RPMI7951 (cell line): ENCODE measurements at places on chromosomes 7 and 10. TPM values are rescaled to one million over a fixed set of nuclear protein-coding genes. Genes with fewer than 3 reads are reported as not detected.
A peak's percentile ranks its signal among the peaks of the same experiment; 100 is the strongest.

Gene CYP3A4
- not detected in 2 replicates for total RNA-seq

Gene CCDC3
- 0.29 TPM in 1 of 2 replicates, not detected in the other for total RNA-seq

- DNase-seq = peak; percentile 95
Observed at GRCh38 chr10:8138471-8138870, 84.0 kb downstream of the GATA3 start.

GRCh38 chr7:112112822-112113255 lies 93.4 kb downstream of the DOCK4 start:
- peak; percentile 45 for DNase-seq

- no peak for DNase-seq
Observed at GRCh38 chr10:31774928-31775650, 153.5 kb downstream of the ARHGAP12 start.

DNA sequence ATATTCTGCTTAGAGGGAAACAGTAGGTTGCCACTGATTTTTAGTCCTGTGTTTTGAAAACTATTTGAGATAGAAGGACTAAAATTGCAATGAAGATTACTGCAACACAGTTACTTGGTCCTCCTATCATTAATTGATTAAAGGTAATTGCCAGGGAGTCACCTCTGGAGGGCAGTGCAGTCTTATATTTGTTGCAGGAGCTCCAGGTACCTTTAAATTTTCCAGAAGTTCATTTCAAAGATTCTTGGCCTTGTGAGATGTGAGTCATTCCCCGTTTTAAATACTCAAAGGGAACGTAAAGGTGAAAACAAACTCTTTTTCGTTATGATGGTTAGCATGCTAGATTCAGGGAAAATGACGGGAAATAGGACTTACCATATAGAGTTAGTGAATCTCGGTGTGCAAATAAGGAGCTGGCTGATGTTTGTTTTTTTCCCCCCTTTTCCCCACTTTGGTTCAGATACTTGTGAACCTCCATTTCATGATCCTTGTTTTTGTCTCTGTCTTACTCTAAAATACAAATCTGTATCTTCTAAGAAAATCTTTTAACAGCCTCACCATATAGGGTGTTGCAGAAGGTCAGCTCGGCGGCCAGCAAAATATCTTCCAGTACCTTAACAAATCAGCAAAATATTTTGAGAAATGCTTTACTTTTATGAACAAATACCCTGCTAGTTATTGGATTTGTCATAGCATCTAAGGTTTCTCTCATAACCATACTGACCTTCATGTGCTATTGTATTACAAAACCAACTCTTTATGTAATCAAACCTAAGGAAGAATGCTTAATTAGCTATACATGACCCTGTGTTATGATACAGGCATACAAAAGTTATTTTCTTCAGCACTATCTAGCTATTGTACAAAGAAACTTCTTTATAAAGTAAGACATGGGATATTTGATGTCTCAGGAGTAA lies 143.0 kb upstream of the HDAC9 start:
- peak; percentile 77 for DNase-seq

Gene CLDN3
- not detected in 2 replicates for total RNA-seq

DNA sequence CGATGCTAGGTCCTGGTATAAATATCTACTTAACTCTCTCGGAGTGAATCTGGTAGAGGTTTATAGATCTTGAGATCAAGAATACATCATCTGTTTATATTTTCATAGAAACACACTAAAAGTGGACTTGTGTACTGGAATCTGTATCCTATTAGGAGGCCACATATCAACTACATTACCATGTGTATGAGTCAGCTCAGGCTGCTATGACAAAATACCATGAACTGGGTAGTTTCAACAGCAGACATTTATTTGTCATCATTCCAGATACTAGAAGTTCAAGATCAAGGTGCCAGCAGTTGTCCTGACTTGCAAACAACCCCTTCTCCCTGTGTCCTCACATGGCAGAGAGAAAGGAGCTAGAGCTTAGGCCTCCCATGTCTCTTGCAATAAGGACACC lies 113.9 kb upstream of the PFKP start:
- no peak for DNase-seq

GRCh38 chr10:18079665-18080295 lies 60.4 kb upstream of the CACNB2 start:
- DNase-seq = no peak

Gene HOXA1
- total RNA-seq = 6.2 and 7.3 TPM in 2 replicates

- DNase-seq = no peak
Observed at GRCh38 chr10:35558276-35558675, 46.9 kb upstream of the GJD4 start.

DNA sequence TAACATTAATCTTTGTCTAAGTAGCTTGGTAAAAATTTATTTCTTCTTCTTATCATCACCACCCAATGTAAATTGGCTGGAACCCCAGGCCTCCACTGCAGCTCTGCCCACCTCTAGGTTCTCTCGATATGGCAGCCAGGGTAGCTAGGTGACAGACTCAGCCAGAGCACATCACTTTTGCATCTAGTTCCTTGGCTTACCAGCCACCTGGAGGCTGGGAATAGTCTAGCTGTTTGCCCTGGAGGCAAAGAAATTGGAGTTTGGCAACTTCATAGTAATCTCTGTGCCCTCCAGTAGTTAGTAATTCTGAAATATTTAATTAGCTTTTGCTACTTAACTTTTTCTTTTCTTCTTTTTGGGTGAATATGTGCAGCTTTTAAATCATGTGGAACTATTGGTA lies 9.4 kb downstream of the IFRD1 start:
- no peak for DNase-seq

DNA sequence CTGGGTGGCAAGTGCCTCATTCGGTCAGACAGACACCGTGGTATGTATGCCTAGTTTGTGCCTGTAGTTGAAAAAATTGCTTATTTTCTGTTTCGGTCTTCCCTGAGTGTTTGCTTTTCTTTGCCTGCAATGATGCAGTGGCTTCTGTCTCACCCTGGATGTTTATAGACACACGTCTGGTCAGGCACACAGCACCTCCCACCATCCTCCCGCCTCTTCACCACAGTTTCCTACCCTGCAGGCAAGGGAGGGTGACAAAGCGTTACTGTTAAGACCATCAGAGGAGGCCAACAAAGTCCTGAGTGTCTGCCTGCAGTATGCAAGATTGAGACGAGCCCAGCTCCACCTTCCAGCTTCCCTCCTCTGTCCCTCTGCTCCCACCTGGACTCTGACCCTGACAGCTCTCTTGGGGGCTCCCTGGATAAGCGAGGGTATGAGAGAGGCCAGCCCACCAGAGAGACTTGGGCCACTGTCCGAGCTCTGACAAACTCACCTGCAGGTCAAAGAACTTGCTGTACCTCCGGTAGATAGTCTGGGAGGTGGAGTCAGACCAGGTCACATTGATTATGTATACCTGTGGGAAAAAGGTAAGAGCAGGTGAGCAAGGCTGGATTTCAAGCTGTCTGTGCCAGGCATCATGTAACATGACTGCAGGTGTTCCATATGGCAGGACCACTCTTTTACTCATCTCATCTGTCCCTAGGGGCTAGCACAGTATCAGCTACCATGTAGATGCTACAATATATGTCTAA lies 54.4 kb downstream of the SH3PXD2A start:
- peak; percentile 92 for DNase-seq

DNA sequence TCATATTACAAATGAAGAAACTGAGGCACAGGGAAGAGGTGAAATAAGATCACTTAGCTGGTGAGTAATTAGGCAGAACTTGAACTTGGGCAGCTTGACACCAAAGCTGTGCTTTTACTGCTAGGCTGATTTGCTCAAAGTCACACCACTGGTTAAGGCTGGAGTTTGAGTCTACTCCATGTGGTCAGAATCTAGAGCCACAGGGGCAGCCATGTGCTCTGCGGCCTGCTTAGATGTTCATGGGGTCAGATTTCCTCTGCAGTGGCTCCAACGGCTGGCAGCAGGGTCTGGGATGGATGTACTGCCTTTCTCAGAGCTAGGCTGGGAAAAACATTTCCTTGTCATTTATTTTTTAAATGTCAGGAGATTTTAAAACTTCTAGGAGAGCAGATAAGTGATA lies 417.5 kb downstream of the KCNMA1 start:
- no peak for DNase-seq

DNA sequence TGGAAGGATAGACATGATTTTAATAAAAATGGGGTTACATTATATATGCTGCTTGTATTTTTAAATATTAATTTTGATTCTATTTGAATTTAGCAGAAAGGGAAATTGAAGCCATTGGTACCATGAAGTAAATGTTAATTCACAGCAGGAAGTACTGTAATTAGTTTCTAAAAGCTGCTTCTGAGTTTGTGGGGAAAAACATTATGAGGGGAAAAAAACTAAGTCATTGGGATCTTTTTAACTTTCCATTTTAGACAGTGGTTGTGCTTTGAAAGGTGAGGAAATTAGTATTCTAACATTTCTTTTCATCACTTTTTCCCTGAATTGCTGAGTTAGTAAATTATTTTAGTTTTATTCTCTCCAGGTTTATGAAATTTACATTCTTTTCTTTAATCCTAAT lies 41.0 kb downstream of the LCOR start:
- DNase-seq = no peak

DNA sequence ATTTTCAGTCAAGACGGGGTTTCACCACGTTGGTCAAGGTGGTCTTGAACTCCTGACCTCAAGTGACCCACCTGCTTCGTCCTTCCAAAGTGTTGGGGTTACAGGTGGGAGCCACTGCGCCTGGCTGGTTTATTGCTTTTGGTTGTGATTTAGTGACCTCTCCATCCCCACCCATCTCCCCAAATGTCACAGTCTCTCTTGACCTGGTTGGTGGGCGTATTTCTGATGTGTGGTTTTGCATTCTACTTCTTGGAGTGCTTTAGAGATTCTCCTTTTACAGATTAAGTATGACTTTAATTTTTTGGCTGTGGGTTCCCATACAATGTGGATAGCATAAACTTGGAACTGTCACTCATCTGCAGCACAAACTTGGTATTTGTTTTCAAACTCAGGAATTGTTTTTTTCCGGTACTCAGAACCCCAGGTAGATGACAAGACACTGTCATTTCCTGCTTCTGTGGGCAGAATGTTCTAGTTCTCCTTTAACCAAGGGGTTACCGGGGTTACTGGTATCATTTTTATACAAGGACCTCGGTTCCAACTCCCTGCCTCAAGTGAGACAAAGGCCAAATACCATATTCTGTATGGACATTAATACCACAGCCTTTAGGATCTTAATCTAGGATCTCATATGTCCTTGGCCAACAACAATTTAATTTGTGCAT lies 50.5 kb downstream of the MRC1 start:
- DNase-seq = no peak

DNA sequence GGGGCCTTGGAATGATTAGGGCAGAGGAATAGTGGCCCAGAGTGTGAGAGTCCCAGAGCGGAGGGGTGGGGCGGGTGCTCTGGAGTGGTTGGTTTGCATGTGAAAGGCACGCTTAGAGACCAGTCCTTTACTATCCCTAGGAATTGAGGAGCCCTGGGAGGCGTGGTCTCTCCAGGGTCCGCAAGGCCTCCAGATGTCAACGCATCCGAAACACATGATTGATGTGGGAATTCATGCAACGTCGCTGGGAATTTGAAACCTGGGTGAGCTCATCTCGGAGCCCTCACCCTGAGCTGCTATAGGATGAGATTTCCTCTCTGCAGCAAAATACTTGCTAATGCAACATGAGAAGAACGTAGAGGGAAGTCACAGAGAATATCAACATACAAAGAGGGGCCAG lies 51.2 kb downstream of the NPTX2 start:
- DNase-seq = no peak

DNA sequence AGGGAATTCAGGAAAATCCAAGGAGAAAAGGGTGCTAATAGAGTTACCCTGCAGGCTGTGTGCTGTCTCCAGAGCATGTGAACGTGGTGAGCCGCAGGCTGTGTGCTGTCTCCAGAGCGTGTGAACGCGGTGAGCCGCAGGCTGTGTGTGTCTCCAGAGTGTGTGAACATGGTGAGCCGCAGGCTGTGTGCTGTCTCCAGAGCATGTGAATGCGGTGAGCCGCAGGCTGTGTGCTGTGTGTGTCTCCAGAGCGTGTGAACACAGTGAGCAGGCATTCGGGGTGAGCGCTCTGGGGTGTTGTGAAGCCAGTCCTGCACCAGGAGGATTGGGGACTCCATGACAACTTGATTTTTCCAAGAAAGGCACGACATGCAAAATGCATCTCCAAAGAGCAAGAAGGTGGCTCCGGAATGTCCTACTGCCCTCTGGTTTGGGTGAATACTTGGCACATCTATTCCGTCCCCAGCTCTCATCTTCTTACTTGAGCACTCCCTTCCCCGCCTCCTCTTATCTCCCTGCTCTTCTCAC lies 407.9 kb upstream of the SHH start:
- peak; percentile 6 for DNase-seq

GRCh38 chr10:21398563-21399231 lies 126.8 kb downstream of the SKIDA1 start:
- DNase-seq = peak; percentile 75

Gene MOGAT3
- total RNA-seq = not detected in 2 replicates

DNA sequence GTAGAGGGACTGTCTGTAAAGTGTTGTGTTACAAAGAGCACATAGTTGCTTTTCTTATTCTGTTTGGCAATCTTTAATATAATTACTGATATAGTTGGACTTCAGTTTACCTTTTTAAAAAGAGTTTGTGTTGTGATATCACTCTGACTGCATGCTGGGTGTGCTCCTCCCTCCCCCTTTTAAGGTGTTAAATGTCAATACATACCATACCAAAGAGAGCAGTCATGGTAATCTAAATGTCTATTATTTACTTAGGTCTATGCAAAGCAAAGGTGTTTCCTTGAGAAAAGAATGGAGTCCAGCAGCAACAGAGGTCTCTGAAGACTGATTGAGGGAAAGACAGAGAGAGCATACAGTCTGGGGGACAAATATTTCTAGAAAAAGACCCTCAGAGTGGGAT lies 275.1 kb upstream of the NRP1 start:
- no peak for DNase-seq

DNA sequence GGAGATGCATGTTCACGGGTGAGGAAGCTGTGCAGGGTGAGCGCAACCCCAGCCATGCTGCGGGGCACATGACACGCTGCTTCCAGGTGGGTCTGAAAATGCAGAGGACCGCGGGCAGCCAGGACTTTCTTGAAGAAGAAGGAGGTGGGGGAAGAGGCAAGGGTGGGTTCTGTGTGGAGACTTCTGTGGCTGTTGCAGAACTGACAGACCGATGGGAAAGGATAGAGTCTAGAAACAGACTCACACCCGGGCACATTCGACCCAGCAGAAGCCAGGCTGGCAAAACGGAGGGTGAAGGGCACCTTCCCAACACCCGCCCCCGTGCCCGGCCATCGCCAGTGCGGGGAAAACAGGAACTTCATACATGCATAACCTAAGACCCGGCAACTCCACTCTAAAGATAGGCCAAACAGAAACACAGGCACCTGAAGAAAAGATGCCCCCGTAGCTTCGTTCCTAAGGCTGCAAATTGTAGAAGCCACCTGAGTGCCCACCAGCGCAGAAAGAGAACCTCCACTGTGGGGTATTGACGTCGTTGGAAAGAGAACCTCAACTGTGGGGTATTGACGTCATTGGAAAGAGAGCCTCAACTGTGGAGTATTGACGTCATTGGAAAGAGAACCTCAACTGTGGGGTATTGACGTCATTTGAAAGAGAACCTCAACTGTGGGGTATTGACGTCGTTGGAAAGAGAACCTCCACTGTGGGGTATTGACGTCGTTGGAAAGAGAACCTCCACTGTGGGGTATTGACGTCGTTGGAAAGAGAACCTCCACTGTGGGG lies 4.8 kb upstream of the KNDC1 start:
- DNase-seq = no peak
